ENCODE measurements at places on chromosomes 7 and 10.

- no peak for DNase-seq
These were observed 131.5 kb upstream of the CTBP2 start for GRCh38 chr10:125291836-125292235.

DNA sequence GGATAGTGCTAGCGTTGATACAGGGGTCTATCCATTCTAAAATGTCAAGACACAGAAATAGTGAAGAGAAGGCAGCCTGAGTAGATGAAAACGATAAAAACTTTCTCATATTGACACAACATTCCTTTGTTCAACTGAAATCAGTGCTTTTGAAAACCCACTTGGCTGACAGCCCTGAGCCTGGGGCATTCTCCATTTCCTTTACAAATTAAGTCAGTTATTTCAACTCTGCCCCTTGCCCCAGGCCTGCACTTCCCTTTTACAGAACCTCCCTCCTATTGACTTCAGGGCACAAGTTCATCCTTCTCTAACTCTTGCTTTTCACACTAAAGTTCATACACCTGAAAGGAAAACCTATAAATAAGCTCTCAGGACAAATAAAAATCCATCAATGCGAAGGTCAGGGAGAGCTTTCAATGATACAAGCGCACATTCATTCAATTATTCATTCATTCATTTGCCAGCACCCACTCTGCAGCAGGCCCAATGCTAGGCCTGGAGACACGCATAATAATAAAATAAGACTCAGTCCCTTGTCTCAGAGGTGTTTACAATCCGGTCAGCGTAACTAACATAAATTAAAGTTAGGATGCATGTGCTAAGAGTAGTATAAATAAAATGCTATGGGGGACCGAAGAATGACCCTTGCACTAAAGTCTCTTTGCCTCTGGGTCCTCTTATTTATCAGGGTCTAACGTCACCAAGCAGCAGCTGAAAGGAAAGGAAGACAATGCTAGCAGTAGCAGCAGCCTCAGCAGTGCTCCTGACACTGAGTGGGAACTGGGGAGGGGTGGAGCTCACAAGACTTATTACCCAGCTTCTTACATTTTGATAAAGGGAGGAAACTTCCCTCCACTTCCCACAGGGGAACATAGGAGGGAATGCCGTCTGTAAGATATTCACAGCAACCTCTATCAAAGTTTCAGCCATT lies 134.8 kb downstream of the PDE1C start:
- no peak for DNase-seq

DNA sequence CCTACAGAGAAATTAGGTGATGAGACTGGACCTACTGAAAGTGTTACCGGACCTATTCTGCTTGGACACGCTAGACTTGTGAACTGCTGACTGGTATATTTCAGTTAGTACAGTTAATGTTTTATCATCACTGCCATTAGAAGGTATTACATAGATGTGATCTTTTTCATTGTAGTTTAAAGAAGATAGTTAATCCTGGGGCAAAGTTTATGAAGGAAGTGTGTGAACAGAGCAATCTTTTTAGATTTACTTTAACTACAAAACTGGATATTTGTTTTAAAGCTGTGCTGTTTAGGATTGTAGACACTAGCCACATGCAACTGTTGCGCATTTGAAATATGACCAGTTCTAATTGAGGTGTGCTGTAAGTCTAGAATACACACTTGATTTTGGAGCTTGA lies 446.7 kb downstream of the AUTS2 start:
- no peak for DNase-seq

GRCh38 chr10:79910344-79910743 lies 38.6 kb downstream of the SFTPD start:
- DNase-seq: no peak

DNA sequence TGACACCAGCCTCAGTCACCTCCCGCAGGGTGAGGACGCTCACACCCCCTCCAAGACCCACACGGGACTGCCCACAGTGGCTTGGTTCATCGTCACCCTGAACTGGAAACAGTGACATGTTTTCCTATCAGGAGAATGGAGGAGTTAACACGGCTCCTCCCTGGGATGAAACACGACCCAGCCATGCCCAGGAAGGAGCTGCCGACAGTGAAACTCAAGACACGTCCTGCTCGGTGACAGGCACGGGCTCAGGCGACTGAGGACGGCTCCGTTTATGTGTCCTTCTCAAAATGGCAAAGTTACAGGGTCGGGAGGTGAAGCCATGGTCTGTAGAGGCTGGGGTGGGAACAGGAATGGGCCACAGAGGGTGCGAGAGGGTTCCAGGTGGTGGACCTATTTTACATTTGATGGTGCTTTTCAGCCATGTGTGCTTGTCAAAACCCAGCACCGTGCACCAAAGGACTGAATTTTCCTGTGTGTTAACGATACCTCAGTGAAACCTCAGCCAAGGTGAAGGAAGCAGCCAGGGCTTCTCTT lies 272.4 kb downstream of the ADARB2 start:
- no peak for DNase-seq

DNA sequence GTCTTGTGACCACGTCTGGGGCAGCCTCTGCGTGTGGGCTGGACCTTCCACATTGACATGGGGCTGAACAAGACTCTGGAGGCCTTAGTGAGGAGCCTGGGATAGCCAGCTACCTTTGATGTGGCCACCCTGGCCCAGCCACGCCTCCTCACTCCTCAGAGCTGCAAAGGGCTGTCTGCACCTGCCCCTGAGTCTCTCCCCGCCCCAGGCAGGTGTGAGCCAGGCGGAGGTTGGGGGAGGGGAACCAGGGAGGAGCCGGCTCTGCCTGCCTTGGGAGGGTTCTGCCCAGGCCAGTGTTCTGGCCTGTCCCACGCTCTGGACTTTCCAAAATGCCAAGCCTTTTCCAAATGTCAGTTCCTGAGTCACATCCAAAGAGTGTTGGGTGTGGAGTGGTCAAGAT lies 72.2 kb downstream of the GTF2IRD1 start:
- no peak for DNase-seq

DNA sequence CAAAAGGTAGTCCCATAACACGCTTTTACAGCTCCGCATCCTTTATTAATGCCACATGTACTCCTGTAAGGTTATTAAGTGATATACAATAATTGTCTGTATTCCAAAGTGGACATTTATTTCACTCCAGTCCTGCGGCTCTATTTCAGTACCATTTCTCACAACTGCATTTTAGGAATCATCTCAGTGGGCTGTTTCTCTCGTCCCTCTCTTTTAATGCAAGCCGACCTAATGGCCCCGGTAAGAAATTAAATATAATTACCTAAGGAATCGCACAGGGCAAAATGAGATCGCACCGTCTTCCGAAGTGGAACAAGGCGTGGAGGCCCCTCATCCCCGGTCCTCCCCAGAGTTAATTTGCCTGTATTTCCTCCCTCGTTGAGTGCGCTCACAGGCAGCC lies 216.5 kb downstream of the RAB11FIP2 start:
- no peak for DNase-seq

- DNase-seq: no peak
These were observed 19.0 kb downstream of the NAPEPLD start for GRCh38 chr7:103129702-103130549.

DNA sequence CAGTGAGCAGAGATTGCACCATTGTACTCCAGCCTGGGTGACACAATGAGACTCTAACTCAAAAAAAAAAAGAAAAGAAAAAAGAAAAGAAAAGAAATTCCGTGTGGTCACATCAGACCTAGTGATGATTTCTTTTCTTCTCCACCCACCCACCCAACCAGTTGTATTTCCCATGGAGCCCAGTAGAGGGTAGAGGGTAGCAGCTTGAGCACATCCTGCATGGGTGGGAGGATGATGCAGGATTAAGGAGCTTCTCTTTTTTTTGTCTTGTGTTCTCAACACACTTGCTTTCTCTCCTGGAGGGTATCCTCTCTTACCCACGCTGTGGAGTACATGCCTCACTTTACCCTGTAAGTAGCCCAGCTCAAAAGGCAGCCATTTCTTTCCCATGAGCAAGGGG lies 118.6 kb upstream of the CARD11 start:
- DNase-seq: no peak

GRCh38 chr10:79932841-79933379 lies 16.0 kb downstream of the SFTPD start:
- no peak for DNase-seq

DNA sequence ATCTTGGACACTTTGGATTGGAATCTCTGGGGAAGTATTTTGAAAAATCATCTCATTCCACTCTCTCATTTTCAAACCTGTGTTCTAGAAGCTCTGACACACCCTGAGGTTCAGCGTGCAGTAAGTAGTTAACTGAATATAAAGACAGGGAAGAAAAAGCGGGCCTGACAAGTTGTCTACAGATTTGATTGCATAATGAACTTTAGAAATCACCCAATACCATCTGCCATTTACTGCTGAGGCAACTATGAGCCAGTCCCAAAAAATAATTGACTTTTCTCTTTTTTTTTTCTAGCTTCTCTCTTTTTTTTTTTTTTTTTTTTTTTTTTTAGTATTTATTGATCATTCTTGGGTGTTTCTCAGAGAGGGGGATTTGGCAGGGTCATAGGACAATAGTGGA lies 29.5 kb downstream of the CDC123 start:
- DNase-seq: no peak

- no peak for DNase-seq
These were observed 2.8 kb downstream of the SEC31B start for GRCh38 chr10:100516847-100517246.

DNA sequence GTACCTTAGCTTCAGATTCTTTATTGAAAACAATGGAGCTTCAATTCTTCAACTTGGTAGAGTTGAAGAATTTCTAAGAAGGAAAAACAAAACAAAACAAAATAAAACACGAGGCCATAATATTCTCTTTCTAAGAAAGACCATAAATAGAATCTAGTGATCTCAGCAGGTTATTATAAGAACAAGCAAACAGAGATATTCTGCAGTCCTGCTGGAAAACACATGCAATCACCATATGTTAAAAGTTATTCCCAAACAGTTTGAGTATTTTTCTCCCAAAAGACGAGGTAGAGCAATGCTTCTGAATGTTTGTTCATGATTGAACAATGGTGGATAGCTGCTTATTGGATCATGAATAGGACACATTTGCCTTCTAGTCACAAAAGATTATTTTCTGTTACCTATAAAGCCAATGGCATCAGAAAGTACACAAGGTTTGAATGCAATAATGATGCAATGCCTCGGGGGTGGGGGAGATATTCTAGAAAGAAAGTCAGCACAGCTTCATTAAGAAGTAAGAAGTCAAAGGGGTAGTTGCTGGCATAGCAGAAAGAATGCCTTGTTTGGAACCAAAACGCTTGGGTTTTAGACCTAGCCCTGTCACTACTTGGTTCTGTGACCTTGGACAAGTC lies 59.3 kb downstream of the CREB3L2 start:
- DNase-seq: no peak

DNA sequence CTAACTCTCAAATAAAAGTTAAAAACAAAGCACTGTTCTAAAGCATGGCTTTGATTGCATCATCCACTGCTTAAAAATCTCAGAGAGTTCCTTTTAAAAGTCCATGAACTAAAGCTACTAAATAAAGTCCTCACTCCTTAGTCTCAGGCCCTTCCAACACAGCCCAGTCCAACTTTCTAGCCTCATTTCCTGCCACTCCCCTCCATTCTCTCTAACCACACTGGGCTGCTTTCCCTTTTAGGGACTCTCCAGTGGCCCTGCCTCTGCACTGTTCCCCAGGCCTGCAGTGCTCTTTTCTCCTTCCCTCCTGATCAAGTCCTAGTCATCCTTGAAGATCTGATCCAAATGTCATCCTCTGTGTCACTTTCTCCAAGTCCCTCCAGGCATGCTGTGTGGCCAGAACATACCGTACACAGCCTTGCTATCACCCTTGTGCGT lies 56.9 kb upstream of the PPP1R3C start:
- no peak for DNase-seq

GRCh38 chr10:88913127-88913526 lies 33.1 kb downstream of the STAMBPL1 start:
- DNase-seq: no peak

GRCh38 chr10:71080381-71081228 lies 131.8 kb upstream of the UNC5B start:
- DNase-seq: no peak

DNA sequence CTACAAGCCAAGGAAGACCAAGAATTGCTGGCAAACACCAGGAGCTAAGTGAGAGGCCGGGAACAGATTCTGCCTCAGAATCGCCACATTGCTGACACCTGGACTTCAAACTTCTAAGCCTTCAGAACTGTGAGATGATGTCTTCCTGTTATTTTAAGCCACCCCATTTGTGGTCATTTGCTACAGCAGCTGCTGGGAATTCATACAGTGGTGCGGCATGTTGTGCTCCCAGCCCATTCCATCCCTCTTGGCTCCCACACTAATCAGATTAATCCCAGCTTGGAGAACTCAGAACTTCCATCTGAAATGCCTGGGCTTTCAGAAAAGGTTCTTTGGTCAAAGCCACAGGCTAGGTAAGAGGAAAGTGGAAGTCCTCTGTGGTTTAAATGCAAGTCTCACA lies 24.9 kb downstream of the TCAF1 start:
- no peak for DNase-seq

- DNase-seq: no peak
These were observed 298.3 kb downstream of the TNS3 start for GRCh38 chr7:47283497-47284131.

GRCh38 chr7:45976485-45976856 lies 55.4 kb upstream of the IGFBP3 start:
- DNase-seq: no peak

GRCh38 chr10:110803830-110804338 lies 67.8 kb upstream of the PDCD4 start:
- peak; percentile 18 for DNase-seq

DNA sequence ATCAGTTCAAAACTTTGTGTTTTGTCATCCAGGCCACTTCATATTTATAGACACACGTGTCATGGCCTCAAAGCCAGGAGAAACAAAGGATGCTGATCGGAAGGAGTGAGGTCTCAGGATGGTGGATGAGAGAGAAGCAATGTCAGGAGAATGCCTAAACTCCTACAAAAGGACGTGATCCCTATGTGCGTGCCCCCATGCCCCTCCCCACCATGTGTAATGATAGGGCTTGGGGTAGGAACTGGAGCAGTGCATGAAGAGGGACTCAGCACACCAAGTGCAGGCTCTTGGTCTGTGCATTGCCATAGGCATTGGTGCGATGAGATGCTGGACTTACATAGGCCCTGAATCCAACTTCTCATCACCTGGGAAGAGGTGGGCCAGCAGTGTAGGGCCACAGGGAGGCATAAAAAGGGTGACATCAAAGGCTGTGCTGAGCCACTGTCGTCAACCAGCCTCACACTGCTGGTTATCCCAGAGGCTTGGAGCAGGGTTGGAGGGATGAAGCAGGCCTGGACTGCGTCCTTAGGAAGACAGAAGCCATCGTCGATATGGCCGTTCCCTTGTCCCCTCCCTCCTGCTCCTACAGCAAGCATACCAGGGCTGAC lies 46.9 kb upstream of the GDF10 start:
- DNase-seq: no peak
